ENCODE measurements at places on chromosomes 11 and 22.

DNA sequence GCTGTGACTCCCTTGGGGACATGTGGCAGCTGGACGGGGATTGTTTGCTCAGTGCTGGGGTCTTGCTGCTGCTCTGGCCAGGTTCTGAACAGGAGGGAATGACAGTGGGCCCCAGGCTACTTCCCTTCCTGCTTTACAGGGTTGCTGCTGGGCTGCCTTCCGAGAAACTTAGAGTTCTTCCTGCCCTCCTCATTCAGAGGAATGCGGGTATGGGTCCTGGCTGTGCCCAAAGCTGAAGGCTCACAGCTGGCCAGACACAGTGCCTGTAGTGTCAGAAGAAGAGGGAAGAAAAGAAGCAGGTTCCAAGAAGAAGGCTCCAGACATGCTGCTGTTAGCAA lies 108.3 kb upstream of the PARVA start:
- DNase-seq, result no peak

DNA sequence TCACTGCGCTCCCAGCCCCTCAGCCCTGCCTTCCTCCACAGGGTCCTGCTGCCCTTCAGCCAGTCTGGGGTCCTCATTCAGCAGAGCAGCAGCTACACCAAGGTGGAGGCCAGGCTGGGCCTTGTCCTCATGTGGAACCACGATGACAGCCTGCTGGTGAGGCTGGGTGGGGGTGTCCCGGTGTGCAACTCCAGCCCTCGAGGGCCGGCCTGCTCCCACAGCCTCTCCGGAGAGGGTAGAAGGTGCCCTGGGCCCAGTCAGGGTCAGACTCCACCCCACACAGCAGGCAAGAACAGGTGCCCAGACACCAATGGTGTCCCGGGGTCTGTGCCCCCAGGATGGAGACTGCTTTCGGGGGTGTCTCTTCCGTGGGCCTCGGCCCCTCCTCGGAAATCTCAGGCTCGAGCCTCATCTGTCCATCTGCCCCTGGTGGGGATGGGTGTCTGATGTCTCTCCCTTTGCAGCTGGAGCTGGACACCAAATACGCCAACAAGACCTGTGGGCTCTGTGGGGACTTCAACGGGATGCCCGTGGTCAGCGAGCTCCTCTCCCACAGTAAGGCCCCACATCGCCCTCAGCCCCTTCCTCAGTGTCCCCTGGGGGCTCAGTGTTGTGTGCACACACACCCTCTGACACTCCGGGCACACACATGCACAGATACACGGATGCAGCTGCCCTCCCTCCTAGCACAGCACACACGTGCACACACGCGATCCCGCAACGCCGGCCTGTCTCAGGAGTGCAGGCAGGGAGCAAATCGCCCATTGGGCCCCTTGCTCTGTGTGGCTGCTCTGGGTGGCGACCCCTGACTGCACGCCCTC lies 4.9 kb downstream of the MUC5AC start:
- DNase-seq, result no peak

GRCh38 chr22:19687561-19688300 lies 26.6 kb upstream of the SEPTIN5 start:
- no peak for DNase-seq

DNA sequence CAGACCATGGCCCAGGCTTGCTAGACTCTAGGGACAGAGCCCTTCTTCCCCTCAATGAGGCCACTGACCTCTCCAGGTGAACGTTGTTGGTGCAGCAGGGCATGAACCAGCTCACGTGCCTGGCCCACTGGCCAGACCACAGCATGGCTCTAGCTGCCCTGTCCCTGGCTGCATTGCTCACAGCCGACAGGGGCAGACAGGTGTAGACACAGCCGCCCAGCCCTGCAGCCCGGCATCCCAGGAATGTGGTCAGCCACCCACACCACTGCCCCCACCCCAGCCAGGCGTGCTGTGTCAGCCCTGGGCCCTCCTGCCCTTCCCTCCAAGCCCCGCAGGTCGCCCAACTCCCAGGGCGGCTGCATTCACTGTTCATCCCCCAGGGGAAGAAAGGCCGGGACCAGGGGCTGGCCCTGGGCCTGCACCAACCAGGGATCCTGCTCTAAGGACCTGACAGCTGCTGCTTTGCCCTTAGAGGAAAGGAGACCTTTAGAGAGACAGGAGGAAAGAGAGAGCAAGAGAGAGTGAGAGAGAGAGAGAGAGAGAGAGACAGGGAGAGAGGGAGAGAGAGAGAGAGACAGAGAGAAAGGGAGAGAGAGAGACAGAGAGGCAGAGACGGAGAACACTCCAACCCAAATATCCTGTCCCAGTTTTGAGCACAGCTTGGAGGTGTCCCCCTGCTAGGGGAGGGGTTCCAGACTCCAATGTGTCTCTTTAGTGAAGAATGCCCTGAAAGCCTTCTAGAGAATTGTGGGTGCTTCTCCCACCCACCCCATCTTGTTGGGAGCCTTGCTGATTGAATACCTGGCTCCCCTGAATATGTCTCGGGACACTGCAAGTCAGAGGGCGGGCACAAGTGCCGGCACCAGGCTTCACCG lies 44.2 kb upstream of the LINC01488 start:
- DNase-seq, result no peak

DNA sequence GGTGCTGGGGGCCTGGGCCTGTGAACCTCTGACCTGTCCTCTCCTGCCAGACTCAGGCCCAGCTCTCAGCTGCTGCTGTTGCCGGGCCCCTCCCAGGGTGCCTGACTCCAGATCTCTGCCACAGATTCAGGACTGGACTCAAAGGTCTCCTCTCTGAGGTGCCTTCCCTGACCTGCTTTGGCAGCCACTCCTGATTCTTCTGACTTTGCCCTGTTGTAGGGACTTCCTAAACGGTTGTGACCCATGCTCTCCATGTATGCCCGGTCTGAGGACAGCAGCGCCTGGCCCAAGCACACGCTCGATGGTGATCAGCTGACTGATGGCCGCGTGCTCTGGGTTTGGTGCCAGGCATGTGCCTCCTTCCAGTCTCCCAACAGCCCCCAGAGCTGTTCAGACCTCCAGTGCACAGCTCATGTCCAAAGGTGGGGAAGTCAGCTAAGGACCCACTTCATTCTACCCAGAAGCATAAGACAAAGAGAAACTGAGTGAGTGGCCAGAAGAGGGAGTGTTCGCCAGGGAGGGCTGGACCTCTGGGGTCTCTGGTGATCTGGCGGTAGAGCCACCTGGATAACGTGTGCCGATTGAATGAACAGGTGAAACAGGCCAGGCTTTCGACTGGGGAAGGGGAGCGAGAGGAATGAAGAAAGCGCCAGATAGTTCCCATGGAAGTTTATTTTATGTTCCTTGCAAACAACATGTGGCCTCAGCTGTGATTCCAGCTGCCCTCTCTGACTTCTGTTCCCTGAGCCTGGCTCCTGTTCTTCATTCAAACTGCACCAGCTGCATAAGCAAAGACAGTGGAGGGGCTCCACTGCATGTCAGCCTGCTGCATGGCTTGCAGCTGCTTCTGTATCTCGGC lies 8.1 kb upstream of the TOP3B start:
- DNase-seq, result no peak

- DNase-seq, result no peak
These were observed 82.9 kb downstream of the KIRREL3 start for GRCh38 chr11:126917531-126918204.

- DNase-seq, result no peak
These were observed 1.1 kb downstream of the CDC42EP1 start for GRCh38 chr22:37561212-37562048.

GRCh38 chr11:67118181-67118766 lies 789 bp upstream of the KDM2A start:
- DNase-seq, result no peak

GRCh38 chr11:27266125-27266524 lies 96.9 kb downstream of the CCDC34 start:
- DNase-seq, result no peak

DNA sequence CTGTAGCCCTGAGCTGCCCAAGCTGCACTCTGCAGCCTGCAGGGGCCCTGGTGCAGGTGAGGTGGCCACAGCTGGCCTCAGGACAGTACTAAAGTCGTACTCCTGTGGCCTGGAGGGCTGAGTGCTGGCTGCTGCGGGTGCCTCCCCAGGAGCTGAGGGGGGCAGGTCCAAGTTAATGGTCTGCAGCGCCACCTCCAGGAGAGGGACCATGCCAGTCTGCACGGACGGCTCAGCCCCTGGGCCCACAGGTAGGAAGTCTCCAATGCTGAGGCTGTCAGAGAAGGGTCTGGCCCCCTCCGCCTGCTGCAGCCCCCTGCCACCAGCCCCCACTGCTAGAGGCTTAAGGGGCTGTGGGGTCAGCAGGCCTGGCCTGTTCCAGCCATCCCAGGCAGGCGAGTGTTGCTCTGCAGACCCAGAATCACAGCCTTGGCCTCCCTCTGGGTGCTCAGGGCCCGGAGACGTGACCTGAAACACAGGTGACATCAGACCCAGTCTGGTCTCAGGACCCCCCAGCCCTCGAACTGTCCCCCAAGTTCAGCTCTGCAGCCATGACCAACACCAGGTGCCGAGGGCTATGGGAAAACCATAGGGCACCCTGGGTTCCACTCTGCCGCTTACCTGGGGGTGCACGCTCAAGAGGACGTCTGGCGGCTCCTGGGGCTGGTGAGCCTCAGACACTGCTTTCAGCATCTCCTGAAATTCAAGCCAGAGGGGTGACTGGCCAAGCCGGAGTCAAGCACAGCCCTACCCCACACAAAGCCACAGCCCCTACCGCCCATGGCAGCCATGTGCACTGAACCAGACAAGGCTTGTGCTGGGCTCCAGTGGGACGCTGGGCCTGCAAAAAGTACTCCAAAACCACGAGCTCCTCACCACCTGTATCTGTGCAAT lies 20.8 kb downstream of the SELENOO start:
- DNase-seq, result no peak

GRCh38 chr11:103929170-103929903 lies 107.1 kb upstream of the DDI1 start:
- DNase-seq, result no peak

DNA sequence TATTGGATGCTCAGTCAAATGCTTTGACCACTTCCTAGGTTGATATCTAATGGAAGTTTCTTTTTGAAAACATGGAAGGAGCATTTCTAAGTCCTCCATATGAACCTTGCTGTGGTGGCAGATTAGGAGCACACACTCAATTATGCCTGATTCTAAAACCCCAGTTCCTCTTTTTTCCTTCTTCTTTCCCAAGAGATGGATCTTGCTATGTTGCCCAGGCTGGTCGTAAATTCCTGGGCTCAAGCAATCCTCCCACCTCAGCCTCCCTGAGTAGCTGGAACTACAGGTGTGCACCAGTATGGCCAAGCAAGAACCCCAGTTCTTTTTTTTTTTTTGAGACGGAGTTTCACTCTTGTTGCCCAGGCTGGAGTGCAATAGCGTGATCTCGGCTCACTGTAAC lies 3.0 kb downstream of the LYVE1 start:
- DNase-seq, result no peak

DNA sequence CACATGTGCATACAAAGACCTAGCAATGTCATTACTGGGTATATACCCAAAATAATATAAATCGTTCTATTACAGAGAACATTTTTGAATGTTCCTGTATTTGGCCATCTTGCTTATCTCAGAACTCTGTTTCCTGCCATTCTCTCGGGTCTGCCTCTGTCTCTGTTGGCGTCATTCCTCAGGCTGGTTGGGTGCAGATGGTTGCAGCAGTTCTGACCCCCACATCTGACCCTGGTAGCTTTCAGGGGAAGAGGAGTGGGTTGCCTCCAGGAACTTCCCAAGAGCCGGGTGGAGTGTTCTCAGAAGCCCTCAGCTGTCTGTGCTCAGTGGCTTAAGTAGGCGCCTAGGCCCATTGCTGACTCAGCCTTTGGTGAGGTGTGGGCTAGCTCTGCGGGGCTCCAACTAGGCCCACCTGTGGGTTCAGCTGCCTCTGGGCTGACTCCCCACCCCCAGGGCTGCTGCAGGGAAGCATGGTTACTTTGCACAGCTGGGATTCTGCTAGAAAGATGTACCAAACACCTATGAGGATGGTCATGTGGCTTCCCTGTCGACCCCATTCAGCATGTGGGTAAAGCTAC lies 114.0 kb downstream of the TBC1D22A start:
- DNase-seq, result no peak

- no peak for DNase-seq
These were observed 11.2 kb downstream of the C11orf58 start for GRCh38 chr11:16749666-16750065.

DNA sequence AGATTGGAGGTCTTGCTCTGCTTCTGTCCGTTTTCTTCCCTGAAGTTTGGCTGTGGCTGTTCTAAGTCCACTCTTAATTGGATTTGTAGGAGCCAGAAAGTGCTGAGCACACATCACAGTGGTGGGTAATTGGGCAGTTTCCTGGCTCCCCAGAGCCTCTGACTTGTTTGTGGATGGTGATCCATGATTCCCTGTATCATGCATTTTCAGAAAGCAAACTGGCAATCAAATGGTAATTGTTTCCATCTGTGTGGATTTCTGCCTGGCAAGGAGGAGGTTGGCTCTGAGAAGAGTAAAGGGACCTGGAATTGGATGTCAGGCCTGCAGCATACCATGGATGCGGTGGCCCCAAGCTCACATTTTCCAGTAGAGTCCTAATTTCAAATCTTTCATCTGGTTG lies 49.5 kb downstream of the PPFIBP2 start:
- DNase-seq, result no peak

DNA sequence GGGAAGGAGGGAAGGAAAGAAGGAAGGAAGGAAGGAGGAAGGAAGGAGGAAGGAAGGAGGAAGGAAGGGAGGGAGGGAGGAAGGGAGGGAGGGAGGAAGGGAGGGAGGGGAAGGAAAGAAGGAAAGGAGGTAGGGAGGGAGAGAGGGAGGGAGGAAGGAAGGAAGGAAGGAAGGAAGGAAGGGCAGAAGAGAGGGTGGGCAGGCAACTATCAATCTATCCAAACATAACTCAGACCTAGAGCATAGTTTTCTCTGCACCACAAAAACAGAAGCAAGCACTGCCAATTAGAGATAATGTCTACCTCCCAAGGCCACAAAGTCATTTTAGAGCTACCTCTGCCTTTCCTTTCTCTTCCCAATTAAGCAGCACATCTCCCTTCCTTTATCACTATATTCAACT lies 109.1 kb downstream of the ETS1 start:
- no peak for DNase-seq

- no peak for DNase-seq
These were observed 21.3 kb upstream of the GRAMD4 start for GRCh38 chr22:46598737-46599424.

DNA sequence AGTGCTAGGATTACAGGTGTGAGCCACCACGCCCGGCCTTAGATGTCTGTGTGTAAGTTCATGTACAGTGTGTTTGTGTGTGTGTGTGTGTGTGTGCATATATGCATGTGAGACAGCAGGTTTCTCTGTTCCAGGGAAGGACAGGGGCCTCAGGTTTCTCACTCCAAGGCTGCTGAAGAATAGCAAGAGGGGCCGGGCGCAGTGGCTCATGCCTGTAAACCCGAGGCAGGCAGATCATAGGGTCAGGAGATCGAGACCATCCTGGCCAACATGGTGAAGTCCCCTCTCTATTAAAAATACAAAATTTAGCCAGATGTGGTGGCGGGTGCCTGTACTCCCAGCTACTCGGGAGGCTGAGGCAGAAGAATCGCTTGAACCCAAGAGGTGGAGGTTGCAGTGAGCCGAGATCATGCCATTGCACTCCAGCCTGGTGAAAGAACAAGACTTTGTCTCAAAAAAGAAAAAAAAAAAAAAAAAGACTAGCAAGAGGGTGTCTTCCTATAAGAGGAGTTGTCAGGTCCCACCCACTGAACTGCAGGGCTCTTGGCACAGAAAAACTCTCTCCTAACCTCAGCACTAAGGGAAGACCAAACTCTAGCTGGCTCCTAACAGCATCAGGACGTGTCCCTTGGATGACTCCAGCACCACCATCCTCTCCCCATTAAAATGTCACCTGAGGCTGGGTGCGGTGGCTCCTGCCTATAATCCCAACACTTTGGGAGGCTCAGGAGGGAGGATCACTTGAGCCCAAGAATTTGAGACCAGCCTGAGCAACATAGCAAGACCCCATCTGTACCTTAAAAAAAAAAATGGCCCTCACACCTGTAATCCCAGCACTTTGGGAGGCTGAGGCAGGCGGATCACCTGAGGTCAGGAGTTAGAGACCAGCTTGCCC lies 40.0 kb downstream of the TST start:
- DNase-seq, result no peak

- DNase-seq, result no peak
These were observed 36.6 kb downstream of the PARVG start for GRCh38 chr22:44217346-44217745.
